H9 (cell line): ENCODE measurements at places on chromosomes 1 and 21.

DNA sequence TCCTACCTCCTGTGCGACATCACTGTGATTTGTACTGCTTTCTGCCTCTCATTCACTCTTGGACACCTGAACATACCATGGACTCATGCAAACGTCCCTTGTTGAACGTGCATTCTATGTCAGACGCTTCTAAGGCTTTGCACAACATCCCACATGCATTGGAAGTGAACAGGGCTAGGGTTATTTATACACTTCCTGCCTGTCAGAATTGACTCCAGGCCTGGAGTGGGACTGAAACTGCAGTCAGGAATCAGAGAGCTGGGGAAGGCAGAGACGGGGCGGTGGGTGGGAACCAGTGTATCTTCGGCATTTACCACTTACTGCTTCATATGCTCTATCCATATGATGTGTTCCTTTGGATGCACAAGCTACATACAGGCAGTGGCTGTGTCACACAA is 81.4 kb upstream of the GALNT2 start:
- no peak for DNase-seq

GRCh38 chr1:145964328-145965118 is at the start of the genes ANKRD34A and POLR3GL:
Gene ANKRD34A (minus strand): TSS chr1:145964575. CDS start chr1:145961759, 2,816 bp downstream.
Gene POLR3GL (plus strand): TSS chr1:145964690. CDS start chr1:145974866, 10,176 bp downstream.
- peak; percentile 98 for DNase-seq

DNA sequence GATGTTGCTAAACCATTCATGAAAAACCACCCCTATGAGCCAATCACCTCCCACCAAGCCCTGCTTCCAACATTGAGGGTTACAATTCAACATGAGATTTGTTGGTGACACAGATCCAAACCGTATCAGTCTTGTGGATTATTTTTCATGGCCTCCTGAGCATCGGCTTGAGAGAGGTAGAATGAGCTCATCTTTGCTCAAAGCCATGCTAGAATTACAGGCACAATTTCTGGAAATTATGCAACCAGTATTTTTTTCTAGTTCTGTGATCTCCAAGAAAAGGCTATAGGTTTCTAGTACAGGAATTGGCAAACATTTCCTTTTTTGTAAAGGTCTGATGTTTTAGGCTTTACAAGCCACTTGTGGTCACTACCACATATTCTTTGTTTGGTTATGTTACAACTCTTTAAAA is 219.4 kb downstream of the DUSP10 start:
- DNase-seq = no peak

DNA sequence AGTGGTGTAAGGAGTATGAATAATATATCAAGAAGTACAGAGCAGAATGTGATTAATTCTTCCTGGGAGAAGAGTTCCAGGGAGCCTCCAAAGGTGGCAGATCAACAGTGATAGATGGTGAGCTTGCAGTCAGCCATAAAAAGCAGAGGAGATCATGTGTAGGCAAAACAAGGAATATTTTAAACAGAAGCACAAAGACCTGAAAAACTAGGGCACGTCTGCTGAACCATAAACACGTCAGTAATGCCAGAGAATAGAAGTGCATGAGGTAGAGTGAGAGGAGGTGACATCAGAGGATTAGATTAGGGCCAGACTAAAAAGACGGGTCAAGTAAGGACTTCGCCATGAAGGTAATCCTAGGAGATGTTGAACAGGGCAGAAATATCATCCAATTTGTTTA is 151.8 kb downstream of the EIF4G3 start:
- DNase-seq = no peak

DNA sequence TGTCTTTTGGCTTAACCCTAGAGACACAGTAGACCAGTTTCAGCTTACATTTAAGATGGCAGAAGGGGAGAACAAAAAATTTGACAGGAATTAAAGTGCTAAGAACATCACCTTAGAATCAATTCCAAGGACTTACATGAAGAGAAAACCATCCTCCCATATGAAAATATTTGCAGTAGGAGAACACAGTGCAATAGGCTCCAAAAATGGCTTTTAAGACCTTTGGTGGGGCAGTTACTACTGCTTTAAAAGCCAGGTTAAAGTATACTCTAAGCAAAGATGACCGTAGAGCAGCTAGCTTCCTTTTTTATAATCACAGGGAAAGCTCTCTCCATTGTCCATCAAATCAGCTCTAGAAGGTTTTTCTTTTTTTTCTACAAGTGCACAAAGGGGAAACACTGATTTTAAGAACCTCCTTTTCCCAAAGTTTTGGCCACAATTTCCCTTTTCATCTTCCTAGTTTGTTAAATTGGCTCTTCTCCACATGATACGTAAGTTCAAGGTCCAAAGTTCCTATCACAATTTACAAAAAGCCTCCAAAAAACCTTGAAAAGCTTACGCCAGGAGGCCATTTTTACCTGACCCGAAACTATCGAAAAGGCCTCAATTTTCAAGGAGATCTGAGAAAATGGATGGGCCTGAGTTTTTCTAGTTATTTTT is 3.3 kb downstream of the TXNIP start:
- DNase-seq = no peak

DNA sequence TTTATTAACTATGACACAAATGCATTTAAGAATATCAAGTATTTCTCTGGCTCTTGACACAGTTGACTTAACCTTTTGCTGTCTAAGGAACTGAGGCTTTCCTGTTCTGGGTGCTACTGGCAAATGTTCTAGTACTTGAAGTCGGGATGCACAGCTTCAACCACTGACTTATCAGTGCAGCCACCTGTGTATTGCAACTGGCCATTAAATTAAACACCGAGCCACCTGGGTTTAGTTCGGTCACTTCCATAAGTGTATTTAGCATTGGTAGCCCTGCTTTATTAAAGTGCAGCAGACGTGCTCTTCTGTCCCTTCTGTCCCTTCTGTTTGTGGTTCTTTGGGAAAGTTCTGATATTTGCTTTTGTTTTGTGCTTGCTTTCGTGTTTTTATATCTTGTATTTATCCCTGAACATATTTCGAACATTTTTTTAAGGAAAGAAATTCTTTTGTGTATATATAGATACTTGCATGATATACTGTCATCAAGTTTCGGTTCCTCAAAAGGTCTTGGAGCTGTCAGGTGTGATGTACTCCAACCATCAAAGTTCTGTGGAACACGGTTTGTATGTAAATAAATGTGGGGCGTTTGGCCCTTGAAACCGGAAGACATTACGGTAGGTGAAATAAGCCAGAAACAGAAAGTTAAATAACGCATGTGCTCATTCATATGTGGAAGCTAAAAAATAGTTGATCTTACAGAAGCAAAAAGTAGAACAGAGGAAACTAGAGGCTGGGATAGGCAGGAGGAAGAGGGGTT is 297.9 kb upstream of the GREM2 start:
- DNase-seq = no peak

GRCh38 chr1:68588304-68588703 is 91.4 kb upstream of the DEPDC1 start:
- DNase-seq = no peak

DNA sequence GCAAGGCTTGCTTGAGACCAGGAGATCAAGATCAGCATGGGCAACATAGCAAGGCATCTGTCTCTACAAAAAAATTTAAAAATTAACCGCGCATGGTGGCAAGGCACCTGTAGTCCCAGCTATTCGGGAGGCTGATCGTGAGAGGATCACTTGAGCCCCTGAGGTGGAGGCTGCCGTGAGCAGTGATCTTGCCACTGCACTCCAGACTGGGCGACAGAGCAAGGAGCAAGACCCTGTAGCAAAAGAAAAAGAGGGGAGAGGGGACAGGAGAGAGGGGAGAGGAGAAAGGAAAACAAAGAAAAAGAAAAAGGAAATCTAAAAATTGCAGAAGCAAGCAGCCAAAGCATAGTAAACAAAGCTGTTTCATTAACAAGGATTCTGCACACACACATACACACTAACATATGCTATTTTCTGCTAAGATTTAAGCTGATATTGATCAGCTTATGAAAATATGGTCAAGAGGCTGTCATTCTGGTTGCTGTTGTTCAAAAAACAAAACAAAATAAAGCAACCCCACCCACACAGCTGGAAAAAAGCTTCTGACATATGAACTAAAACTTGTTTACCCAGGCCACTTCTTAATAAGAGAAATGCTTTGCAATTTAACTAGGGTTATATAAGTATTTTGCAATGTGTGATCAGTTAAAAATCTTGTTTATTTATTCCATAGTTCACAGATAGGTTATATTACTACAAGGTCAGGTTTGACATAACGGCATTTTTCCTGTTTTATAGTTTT is 1.8 kb downstream of the ARNT start:
- no peak for DNase-seq
